ENCODE measurements at places on chromosomes 5 and 9.

DNA sequence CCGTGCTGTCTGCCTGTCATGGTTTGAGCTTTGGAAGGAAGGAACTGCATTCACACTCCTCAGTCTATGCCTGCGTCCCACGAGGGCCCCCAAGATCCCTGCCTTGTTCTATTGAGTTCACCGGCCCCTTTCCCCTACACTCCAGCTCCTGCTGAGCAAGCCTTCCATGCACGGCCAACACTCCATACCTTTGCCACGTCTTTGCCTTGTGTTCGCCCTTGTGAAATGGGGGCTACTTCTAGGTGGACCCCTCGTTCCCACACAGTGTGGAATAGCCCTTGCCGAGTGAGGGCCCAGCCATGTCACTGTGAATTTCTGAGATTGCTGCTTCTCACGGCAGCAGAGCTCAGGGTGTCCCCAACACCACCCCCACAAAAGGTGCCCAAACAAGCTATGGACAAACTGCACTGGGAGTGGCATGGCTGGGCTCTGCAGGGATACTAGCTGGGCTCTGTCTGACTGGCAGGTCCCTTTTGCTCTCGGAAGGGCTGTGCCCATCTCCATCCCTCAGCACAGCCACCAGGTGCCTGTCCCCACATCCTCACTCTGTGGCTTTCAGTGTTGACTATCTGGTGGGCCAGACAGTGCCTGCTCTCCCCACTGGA, 67.9 kb upstream of the ADAMTS2 start:
- no peak for DNase-seq

DNA sequence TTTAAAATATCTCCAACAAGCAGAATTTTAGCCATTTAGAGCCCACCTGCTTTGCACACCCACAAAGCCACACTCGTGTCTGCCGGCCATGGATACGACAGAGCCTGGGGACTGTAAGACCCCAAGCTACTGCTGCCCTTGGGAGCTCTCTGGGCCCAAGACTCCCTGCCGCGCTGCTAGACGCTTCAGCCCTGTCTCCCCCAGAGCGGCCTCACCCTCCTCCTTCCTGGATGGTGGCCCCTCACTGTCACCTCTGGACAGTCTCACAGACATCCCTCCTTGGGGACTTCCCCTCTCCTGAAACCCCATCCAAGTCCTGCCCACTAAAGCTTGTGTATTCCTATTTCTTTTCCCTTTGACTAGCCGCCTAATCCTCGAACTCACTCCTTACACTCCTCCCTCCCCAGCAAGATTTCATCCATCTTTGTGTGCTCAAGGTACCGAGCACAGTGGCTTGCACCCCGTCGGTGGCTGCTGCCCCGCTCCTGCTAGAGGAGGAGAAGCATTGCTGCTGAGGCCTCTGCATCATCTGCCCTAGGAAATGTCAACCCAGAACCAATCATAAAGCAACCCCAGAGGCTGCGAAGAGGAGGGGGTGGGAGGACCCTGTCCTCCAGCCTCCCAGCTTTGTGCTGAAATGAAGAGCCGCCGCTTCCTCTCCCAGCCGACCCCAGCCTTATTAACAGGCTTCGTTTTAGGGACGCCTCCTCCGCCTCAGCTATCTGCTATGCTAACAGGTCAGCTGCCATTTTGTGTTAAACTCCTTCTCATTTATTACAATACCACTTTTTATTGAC, 71.2 kb downstream of the CFAP77 start:
- DNase-seq, result no peak

GRCh38 chr5:33800241-33800950, 91.4 kb downstream of the ADAMTS12 start:
- no peak for DNase-seq

GRCh38 chr5:151684690-151685361, 1.9 kb downstream of the SPARC start:
- DNase-seq, result peak; percentile 97

DNA sequence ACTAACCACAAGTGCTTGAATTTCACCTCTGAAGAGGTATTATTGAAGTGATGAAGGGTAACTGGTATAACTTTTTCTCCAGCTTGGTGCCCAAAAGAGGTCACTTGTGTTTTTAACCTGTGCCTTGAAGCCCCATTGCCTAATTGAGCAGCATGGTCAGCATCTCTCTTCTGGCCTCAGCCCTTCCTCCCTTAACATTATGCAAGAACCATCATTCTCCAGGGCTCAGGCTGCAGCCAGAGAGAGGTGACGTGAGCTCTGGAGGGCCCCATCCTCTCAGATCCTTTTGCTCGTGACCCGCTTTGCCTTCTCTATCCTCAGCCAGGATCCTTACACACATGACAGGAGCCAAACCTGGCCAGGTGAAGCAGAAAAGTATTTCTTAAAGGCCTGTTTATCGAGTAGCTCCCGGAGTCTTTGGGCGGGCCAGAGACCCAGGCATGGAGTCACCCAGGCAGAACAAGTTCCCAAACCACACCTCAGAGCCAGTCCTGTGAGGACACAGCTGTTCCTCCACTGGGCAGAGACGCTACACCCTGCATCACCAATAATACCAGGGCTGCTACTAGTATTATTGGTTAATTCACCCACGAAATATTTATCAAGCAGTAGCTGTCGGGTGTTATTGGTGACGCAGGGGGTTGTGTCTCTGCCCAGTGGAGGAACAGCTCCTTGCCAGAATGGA, 29.6 kb upstream of the BOD1 start:
- DNase-seq, result no peak

DNA sequence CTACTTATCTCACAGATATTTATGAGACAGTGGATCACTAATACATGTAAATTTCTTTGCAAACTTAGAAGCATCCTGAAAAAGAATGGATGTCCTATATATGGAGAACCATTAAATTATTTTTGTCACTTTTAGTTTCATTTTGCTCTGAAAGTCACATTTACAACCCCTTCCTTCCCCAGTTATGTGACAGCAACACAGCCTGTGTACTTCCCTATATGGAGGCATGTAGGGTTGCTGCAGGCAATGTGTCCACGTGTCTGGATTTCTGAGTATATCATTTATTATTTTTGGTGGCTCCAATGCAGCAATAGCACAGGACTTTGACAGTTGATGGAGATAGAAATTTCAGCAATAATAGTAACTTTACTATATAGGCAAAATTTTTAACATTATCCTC, 156.4 kb downstream of the ST8SIA4 start:
- DNase-seq, result no peak

- no peak for DNase-seq
These were observed 319.1 kb upstream of the PIK3R1 start for GRCh38 chr5:67896311-67896929.

DNA sequence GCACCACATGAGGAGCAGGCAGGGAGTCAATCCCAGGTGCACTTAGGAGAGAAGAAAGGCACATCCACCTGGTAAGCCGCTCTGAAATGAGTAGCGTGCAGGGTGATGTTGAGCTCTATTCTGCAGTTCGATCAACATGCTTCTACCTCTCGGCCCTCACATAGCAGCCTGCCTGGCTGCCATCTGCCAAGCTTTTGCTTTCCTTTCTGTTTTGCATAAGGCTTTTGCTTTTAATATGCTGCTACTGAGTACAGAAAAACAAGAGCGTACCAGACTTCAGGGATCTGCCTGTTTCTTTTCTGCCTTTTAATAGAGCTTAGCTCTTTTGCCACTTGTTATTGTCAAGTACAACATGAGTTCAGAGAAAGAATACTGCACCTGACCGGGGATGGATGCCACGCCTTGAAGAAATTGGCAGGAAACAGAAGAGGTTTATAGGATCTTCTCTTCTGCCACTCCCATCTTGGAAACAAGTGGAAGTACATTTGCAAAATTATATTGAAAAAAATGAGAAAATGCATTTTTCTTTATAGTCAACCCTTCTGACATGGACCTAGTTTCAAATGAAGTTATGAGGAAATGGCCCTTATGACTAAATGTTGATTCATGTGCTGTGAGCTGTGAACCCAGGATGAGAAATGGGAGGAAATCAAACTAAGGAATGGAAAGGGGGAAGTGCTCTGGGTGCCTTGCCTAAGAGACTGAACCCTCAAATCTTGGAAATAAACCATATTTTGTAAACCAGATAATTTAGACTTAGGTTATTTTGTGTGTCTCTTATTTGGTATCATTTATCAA, 4.0 kb upstream of the FCHO2 start:
- DNase-seq, result no peak

- DNase-seq, result no peak
These were observed 186.9 kb upstream of the GNA14 start for GRCh38 chr9:77834898-77835488.

GRCh38 chr9:20227166-20227874, 395.0 kb downstream of the MLLT3 start:
- no peak for DNase-seq

DNA sequence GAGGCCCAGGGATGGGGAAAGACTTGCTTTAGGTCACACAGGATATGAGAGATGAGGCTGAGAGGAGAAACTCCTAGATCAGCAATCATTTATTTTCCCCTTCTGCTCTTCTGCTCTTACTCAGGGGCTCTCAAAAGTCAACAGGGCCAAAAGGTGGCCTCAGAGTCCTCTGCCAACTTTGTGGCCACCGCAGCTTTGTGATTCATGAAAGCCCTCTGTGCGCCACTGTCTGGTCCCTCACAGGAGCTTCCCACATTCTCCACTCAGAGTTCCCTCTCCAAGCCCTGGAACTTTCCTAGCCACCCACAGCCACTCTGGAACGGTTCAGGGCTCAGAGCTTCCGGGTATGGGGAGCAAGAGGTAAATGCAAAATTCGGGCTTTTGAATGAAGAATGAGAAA, 82.4 kb downstream of the COL27A1 start:
- no peak for DNase-seq

GRCh38 chr9:5557606-5558587, 47.6 kb downstream of the PDCD1LG2 start:
- DNase-seq, result no peak

DNA sequence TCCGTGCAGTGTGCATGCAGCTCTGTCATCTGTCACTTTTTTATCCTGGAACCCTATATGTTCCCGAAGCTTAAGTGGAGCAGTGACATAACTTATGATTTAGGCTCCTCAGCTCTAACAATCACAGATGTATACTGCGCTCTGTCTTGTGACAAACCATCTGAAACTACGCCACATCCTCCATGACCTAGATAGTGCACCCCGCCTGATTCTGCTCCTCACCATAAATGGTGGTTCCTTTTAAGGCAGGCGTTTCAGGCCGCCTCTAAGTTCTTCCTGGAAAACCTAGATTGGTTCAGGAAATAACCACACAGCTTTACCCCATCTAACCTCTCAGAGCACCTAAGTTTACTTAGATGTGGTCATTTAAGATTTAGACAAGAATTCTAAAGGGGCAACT, 372.0 kb downstream of the CDH10 start:
- DNase-seq, result no peak

DNA sequence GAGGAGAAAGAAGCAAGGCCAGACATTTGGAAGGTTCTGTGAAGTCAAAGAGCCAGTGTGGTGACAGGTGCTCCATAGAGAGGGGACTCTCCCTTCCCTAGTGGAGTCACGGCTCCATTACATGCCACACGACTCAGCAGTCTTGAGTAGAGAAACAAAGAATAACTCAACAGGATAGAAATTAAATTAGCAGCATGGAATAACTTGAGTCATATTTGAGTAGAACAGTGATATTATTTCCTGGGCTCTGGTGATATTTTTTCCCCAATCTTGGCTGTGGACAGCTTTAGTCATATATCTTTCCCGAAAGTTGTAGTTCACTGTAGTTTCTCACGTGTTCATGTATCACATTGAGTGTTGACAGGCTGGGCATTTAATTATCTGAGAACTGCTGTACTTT, 149.7 kb upstream of the EFNA5 start:
- DNase-seq, result no peak

DNA sequence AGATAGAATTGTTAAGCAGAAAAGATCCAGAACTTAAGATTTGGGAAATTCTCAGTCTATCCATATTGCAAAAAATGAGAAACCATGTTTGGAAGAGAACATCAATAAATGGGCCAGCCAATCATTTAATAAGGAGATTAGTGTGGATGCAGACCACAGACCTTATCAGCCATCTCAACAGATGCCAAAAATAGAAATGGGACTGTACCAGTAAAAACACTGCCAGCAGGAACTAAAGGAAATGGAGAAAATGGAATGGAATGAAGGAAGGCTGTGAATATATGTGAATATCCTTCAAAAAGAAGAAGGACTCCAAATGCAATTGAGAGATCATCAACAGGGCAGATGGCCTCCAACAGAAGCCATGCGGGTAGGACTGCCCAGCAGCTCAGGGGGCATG, 52.7 kb upstream of the ZNF618 start:
- no peak for DNase-seq

- no peak for DNase-seq
These were observed 117.4 kb upstream of the ELL2 start for GRCh38 chr5:96079075-96079474.

DNA sequence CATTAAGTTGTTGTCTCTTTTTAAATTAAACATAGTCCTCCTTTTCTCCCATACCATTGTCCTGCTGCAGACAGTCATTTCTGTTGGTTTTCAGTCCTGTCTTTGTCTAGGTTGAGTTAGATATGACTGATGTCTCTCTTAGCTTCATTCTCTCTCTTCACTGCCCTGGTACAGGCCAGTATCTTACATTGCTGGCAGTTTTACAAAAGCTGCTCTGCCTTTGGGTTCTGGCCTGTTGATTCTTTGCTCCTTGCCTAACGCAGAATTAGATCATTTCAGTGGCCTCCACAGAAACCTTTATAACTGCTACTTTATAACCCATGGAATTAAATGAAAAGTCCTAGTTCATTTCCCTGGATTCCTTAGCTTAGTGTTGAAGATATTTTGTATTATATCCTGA, 33.7 kb downstream of the GPR21 start:
- DNase-seq, result no peak

- no peak for DNase-seq
These were observed 71.2 kb downstream of the ZSWIM6 start for GRCh38 chr5:61402970-61403900.

DNA sequence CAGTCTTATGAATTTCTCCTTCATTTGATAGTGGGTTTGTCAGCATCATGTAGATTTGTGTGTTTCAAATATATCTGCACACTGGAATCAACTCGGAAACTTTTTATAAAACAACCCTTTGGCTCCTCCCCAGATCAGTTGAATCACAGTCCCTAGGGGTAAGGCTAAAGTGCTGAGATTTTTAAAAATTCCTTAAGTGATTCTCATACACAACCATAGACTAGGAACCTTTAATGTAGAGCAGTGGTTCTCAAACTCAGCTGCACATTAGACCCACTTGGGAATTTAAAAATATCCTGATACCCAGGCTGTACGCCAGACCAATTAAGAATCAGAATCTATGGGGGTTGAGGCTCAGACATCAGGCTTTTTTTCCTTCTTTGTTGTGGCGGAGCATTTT, 17.5 kb upstream of the JAK2 start:
- DNase-seq, result no peak

- no peak for DNase-seq
These were observed 640.9 kb downstream of the SEMA5A start for GRCh38 chr5:8905021-8905420.
